Memory B cell (primary cell): ENCODE measurements at places on chromosomes 16 and 17.
A peak's percentile ranks its signal among the peaks of the same experiment; 100 is the strongest.

DNA sequence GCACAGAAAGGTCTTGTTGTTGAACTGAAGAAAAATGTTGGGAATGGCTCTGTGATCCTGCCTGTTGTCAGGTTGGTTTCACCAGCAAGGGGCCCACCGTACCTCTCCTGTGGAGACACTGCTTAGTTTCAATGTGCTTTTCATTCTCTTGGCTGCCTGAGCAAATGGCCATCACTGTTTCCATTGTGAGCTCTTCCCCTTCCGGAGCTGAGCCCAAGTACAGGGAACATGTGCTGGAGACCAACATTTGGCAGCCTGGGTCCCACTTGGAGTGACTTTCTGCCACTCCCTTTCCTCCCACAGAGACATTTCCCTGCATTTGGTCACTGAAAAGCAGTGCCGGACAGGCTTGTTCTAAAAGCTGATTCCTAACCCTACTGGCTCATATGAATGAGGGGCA is 23.1 kb downstream of the GABARAPL2 start:
- DNase-seq, result no peak

DNA sequence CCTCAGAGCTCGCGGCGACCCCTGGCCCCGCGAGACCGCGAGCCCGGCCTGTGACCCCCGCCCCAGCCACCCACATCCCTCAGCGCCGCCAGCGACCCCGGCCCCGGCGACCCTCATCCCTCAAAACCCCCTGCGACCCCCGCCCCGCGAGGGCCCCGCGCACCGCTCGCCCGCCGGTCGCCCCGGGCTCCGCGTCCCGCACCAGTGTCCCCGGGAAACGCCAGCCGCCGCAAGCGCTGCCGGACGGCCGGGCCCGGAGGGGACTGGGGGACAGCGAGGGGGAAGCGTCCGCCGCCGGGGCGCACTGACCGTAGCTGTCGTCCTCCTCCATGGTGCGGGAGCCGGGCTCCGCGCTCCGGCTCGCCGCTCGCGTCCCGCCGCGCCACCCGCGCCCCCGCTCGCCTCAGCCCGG is at the start of gene CYTH1:
CYTH1 (minus strand) TSS at position 381 of the 412 bp plus-strand sequence; CDS start at position 331, 50 bp downstream.
- DNase-seq, result no peak

DNA sequence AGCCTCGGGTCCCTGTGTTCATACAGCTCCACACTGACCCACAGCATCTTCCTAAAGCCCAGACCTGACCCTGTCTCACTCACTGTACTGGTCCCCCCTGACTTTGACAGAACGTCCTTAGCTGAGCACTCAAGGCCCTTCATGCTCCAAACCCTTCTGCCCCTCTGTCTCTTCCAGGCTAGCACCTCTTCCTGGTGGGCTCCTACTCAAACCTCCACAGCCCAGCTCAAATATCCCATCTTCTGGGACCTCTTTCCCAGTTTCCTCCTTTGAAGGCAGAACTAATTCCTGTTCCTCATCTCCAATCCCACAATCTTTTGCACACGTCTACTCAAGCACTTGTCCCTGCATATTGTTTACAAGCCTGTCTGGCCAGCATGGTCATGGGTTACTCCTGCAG is 8.8 kb downstream of the GRIN2C start:
- no peak for DNase-seq

GRCh38 chr17:50835301-50836234 is at the start of gene WFIKKN2:
Gene WFIKKN2, plus strand, starts transcription at chr17:50835586. Its CDS starts 352 bp downstream, at chr17:50835938.
- no peak for DNase-seq

GRCh38 chr17:64546716-64547115 is 39.9 kb downstream of the CEP95 start:
- no peak for DNase-seq

DNA sequence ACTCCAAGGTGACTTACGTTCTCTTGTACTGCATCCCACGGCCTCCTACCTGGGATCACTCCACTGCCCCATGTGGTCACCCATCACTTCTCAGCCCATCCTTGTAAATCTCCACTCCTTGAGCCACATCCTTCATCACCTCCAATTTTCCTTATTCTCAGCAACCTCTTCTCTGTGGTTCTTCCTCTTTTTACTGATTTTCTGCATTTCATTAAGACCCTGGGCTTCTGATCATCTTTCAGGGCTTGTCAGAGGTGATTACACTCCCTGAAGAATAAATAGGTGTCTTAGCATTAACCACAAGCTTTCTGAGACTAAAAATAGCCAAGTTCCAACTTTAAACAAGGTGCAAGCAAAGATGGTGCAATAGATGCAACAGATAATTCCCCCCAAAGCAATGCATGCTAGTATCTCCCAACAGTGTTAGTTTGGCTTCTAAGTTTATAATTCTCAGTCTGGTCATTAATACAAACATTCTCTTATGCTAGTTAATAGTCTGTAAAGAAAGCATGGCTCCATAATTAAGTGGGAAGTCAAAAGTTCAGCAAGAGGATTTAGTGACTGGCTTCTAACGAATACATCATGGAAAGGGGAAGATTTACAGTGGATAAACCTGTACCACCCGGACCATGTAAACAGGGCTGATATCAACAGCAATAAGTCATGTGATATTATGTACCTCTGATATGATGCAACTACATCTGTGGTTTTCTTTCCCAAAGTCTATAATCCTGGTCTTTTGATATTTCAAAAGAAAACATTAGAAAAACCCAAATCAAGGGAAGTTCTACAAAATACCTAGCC is 47.4 kb upstream of the FOXJ1 start:
- DNase-seq, result no peak

GRCh38 chr16:71626858-71627213 is 852 bp downstream of the MARVELD3 start:
- DNase-seq, result peak; percentile 5

GRCh38 chr17:78736526-78737079 is 45.5 kb downstream of the CYTH1 start:
- DNase-seq, result peak; percentile 54

GRCh38 chr17:32311028-32311536 is 30.9 kb downstream of the C17orf75 start:
- no peak for DNase-seq

- DNase-seq, result no peak
These were observed 10.6 kb upstream of the AATK start for GRCh38 chr17:81176666-81177065.

GRCh38 chr17:13306310-13306962 is 288.6 kb upstream of the ELAC2 start:
- DNase-seq, result no peak

GRCh38 chr17:64658931-64659330 is 3.2 kb downstream of the SMURF2 start:
- no peak for DNase-seq
